Midbrain (tissue), 1 donor: ENCODE measurements at places on chromosomes 4 and X.
A peak's percentile ranks its signal among the peaks of the same experiment; 100 is the strongest.

- no peak for DNase-seq
These were observed 134.5 kb downstream of the BTC start for GRCh38 chr4:74659576-74660411.

- no peak for DNase-seq
These were observed 11.3 kb upstream of the SPCS3 start for GRCh38 chr4:176308441-176308840.

GRCh38 chr4:3508542-3508941, 23.7 kb downstream of the LRPAP1 start:
- DNase-seq: no peak

DNA sequence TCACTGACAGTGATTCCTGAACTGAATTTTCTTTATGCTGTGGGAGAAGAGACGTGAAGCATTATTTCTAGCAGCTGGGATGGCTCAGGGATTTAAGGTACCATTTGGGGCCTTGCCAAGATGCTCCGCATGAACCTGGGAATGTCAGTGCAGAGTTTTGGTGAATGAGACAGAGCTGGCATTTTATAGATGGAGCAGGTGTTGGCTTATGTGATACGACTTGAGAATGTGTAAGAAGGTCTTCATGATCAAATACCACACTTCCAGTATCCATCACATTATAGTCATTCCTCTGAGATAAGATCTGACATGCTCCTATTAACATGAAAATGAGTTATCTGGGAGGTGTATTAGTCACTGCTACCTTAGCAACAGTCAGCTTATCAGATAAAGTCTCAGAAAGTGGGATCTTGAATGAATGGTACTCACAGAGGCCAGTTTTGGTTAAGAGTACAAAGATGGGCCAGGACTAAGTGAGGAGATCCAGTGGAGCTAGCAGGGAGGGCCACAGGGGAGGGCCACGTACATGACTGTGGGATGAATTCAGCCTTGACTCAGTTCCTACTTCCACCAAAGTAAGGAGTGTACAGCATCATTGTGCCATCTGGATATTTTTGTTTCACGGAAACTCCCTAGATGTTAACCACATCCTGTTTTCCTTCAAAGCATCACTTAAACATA, 116.7 kb downstream of the SPCS3 start:
- DNase-seq: no peak

GRCh38 chr4:14125375-14126129, 498.0 kb upstream of the BOD1L1 start:
- DNase-seq: no peak

- DNase-seq: no peak
These were observed 86.0 kb downstream of the PAK3 start for GRCh38 chrX:111181951-111182350.

DNA sequence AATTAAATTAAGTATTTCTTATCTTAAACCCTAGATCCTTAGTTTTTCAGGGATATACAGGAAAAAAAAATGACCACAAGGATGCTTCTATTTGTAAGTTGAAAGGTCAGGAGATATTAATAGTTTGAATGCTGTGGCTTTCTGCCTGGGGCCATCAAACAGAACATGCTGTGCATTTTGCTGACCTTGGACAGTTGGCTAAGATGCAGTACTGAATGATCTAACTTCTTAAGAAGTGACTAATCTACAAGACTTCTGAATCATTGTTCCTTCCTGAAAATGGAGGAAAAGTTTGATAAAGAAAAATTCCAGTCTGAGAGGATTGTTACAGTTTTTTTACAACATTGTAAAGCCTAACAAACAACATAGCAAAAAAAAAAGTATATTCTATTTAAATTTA, 237.8 kb upstream of the JADE1 start:
- no peak for DNase-seq

GRCh38 chrX:153714256-153714655, 9.9 kb downstream of the BCAP31 start:
- no peak for DNase-seq

DNA sequence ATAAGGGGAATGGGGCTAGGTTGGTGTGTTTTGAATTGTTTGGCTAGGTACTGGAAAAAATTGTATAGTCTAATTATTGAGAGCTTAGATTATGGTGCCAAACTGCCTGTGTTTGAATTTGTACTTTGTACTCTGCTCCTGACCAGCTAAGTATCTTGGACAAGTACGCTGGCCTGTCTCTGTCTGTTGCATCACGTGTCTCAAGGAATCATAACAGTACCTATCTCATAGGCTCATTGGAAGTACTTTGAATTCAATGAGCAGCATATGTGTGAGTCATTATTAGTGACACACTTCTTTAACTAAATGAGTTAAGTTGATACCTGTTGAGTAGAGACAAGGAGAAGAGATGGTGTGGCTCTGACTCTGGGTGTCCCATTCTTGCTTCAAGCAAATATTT, 69.5 kb upstream of the MND1 start:
- DNase-seq: no peak

- DNase-seq: no peak
These were observed 1.5 kb upstream of the BCOR start for GRCh38 chrX:40099055-40099958.

DNA sequence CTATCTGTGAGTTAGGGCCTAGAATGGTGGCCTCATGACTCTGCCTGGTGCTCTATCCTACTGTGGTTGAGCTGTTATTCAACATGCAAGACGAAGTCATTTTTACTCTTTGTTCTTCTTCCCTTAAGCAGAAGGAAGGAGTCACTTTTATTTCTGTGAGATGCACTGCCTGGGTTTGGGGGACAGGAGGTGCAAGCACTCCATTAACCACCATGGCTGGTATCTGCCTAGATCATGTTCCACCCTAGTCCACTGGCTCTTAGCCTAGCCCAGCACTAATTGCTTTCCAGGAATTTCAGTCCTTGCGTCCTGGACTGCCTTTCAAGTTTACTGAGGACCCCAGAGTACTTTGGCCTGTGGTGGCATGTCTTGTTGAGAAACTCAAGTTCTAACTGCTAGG, 1182.7 kb downstream of the FSTL5 start:
- DNase-seq: no peak

DNA sequence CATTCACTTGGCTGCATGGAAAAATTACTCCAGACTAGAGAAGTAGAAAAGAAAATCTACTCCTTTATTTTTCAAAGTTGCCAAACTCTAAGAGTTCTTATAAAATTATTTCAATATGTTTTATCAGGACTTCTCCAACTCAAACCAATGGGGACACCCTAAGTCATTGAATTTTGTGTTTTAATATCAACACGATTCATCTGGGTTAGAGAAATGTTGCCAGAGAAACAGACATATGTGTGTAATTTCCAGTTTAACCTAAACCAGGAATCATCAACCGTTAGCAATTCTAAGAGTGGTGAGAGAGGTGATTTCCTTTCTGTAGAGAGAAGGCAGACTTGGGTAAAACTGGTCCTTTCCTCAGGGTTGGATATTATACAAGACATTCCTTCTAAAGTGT, 291.8 kb downstream of the LDB2 start:
- no peak for DNase-seq

GRCh38 chr4:95544113-95545103, 4.4 kb downstream of the UNC5C start:
- peak; percentile 65 for DNase-seq

- DNase-seq: no peak
These were observed 231.7 kb upstream of the PPARGC1A start for GRCh38 chr4:24121395-24122175.

DNA sequence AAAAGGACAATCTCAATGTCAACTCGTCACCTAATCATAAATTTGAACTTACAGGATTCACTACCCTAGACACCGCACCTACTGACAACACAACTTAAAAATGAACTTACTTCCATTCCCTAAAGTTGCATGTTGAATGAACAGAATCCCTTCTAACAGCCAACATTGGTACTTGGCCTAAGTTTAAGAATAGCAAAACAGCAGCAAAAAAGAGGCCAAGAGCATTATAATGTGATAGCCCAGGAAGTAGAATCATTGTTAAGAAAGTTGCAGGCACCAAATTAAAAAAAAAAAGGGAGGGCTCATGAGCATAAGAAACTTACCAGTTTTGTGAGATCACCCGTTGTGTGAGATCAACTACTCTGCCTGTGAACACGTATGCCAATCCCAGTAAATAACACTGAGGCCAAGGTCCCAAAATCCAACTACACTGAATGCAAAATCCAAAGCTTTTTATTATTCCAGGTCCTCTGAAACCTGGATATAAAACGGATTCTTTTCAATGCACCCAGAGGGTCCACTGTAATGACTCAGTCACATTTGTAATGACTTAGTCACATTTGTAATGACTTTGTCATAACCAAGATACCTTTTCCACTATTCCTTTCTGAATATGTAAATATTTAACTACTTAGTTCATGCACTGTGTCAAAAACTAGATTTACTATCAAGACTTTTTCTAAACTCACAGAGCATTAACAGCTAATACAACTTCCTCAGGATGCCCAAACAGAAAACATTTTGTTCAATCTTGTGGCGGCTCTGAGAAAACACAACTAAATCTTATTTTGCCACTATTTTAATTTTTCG, 6.8 kb downstream of the HNRNPDL start:
- DNase-seq: no peak

- DNase-seq: no peak
These were observed 136.2 kb downstream of the CPXCR1 start for GRCh38 chrX:88883200-88883599.

GRCh38 chrX:48589482-48590162, 7.7 kb upstream of the WDR13 start:
- no peak for DNase-seq

- DNase-seq: no peak
These were observed 147.6 kb upstream of the TBC1D9 start for GRCh38 chr4:140903522-140904475.

DNA sequence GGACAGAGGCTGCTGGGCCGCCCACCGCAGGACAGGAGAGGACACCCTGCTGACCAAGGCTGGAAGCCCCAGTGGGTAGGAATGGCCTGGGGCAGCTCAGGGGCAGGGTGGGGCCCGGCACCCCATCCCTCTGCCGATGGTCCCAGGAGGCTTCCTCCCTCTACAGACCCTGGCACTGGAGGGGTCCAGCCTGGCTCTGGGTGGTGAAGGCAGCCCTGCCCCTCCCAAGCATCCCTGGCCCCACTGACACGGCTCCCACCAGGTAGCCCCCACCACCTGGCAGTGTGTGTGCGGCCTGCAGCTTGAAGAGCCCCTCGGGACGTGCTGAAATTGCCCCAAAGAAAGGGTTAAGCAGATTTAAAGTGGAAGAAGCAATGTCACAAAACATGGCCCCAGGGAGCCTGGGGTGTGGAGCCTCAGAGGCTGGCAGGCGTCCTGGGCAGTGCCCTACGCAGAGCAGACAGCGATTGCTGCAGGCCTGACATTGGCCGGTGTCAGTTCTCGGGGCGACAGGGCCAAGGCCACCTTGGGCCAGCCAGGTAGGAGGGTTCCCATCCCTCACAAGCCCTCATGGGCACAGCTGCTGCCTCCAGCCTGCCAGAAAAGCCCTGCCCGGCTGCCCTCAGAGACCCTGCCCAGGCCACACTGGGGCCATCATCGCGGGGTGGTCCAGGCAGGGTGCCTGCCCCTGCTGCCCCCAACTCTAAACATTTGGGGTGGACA, 80.5 kb downstream of the FAM53A start:
- no peak for DNase-seq

- DNase-seq: no peak
These were observed 9.4 kb downstream of the FNIP2 start for GRCh38 chr4:158778156-158778711.

- no peak for DNase-seq
These were observed 36.7 kb downstream of the IL13RA1 start for GRCh38 chrX:118764122-118764521.

- DNase-seq: no peak
These were observed 14.3 kb upstream of the FAM13A start for GRCh38 chr4:89071311-89071710.

GRCh38 chr4:2798399-2799223, 5.7 kb downstream of the SH3BP2 start:
- no peak for DNase-seq

DNA sequence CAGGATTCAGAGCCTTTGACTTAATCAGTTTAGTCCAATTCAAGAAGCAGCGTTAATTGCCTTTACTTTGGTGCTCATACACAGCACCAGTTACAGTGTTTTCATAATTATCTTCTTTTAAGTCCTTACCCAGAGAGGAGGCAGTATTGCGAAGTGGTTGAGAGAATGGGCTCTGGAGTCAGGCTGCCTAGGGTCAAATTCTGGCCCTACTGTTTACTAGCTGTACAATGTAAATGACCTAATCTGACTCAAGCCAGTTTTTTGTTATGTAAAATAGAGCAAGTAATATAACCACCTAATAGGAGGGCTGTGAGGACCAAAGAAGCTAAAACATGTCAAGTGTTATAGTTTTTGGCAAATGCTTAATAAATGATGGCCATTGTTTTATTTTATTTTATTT, 27.6 kb downstream of the WDR44 start:
- no peak for DNase-seq

GRCh38 chr4:177185579-177185978, 124.1 kb upstream of the NEIL3 start:
- no peak for DNase-seq

- DNase-seq: no peak
These were observed 1.1 kb downstream of the BLOC1S4 start for GRCh38 chr4:6716958-6717655.

DNA sequence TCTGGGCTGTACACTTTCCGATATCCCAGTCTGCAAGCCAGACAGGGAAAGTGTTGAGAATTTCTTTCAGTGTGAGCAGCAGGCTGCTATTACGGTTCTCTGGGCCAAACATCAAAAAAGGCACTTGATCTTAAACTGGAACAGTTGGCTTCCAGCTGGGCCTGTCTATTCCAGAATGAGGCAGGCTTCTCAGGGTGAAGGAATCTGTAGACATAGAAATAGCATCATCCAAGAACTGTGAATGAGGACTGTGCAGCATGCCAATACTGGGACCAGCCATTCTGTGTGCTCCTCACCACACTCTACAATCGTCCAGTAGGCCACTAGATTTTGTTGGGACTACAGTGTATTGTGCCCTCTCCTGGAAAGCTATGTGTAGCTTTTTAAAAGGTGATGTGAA, 31.1 kb downstream of the ART3 start:
- DNase-seq: peak; percentile 50

DNA sequence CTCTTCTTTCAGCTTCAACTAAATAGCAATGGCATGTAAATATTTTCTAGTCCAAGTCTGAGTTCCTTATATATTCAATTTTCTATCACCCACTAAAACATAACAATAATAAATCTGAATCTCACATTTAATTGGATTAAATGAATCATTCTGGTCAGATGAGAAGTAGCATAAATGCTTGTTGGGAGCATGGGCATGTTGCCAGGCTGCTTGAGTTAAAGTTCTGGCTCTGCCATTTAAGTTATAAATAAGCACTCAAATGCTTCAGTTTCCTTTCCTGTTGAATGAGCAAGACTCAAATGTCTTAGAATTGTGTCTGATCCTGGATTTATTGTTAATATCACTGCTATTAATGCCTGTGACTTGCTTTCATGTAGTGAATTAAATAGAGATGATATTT, 496.3 kb downstream of the STPG2 start:
- DNase-seq: no peak

GRCh38 chrX:68902706-68903504, 74.1 kb downstream of the EFNB1 start:
- no peak for DNase-seq

GRCh38 chr4:17688011-17688441, 73.6 kb downstream of the MED28 start:
- DNase-seq: no peak

GRCh38 chr4:83252782-83253405, 31.7 kb downstream of the COQ2 start:
- peak; percentile 25 for DNase-seq
